Stimulated activated CD4-positive, alpha-beta T cell treated with anti-CD3 and anti-CD28 coated beads, Interleukin-1b, Interleukin-23, amount 100 ng/mL, for 1 hour (primary cell): ENCODE measurements at places on chromosomes 13 and 19.
A peak's percentile ranks its signal among the peaks of the same experiment; 100 is the strongest.

GRCh38 chr19:42420055-42420544 lies 7.1 kb downstream of the LIPE start:
- DNase-seq = peak; percentile 60

DNA sequence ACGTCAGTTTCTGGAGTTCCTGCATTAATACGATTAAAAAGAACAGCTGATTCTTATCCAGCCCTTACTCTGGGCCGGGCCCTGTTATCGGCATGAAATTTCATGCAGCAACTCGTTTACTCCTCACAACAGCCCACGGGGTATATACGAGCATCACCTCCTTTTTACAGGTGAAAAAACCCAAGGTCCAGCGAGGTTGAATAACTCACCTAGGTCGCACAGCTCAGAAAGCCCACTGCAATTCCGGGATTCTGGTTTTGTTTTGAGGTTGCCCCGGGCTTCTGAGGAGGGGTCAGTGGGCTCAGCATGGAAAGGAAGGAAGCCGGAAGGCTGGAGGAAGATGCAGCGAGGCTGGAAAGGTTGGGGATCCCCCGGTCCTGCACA lies 577 bp upstream of the ACP7 start:
- DNase-seq = no peak

- DNase-seq = no peak
These were observed 15.0 kb downstream of the NUFIP1 start for GRCh38 chr13:44974056-44974793.

DNA sequence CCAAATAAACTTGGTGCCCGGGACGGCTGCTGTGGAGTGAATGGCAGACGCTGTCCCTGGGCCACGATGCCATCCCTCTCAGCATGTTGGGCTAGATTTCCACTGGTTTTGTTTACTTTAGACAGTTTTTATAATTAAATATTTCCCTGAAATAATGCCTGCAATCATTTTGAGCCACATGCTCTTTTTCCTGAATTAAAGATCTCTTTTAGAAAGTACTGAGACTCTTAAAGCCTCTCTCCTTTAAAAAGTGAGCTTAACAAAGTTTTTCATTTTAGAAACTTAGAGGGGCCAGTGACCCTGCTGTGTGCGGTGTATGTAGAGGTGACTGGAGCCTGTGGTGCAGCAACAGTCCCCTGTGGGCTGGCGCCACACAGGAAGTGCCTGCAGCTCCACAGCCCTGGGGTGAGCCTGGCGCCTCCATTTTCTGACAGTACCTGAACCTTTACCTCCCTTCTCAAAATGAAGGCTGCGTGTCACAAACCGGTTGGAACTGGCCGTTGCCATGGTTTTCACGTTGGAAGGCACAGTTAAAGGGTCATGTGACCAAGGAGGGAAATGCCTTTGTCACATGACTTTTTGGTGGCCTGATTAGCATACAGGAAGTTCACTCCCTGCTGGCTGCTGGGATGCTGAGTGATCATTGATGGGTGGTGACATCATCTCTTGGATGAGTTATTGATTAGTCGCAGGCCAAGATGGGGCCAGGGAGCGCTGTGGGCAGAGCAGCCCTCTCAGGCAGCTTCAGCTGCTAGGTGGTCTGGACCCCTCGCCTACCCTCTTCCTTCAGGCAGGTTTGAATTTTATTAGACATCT lies 26.3 kb downstream of the TSSK6 start:
- DNase-seq = peak; percentile 45

DNA sequence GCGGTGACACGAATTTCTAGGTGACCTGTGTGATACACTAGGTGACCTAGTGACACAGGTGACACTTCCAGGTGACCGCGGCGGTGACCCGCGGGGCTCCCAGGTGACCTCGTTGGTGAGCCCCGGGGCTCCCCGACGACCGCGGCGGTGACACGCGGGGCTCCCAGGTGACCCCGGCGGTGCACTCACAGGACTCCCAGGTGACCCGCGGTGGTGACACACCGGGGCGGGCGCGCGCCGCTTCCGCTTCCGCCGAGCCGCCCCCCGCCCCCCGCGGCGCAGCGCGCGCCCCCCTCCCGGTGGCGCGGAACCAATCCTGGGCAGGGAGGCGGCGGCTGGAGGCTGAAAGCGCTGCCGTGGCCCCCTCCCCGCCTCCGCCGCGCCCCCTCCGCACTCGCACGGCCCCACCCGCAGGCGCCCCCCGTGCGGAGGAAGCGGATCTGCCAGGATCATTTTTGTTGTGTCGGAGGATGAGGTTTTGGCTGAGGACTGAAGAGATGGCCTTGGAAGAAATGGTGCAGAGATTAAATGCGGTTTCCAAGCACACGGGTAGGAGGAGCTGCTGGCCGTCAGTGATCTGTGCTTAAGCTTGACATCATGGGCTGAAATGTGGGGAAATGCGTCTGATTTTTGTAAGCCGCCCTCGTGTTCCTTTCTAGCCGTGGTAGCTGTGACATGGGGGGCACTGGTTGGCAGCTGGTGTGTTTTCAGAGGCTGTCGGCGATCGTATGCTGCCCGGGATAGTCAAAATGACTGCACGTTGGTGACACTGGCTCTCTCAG lies at the start of gene MCF2L:
Gene MCF2L, plus strand, starts transcription at position 305 of the 782 bp plus-strand sequence. Its CDS starts 166 bp downstream, at position 471.
- DNase-seq = peak; percentile 12

- no peak for DNase-seq
These were observed 38.9 kb downstream of the ALOX5AP start for GRCh38 chr13:30774214-30774730.

- no peak for DNase-seq
These were observed 460.3 kb downstream of the KCTD12 start for GRCh38 chr13:76425935-76426334.

GRCh38 chr19:4602915-4603314 lies 36.4 kb upstream of the TNFAIP8L1 start:
- DNase-seq = no peak

GRCh38 chr13:61725806-61726205 lies 310.2 kb upstream of the PCDH20 start:
- DNase-seq = no peak

GRCh38 chr19:16338470-16339360 lies 14.1 kb downstream of the KLF2 start:
- no peak for DNase-seq

DNA sequence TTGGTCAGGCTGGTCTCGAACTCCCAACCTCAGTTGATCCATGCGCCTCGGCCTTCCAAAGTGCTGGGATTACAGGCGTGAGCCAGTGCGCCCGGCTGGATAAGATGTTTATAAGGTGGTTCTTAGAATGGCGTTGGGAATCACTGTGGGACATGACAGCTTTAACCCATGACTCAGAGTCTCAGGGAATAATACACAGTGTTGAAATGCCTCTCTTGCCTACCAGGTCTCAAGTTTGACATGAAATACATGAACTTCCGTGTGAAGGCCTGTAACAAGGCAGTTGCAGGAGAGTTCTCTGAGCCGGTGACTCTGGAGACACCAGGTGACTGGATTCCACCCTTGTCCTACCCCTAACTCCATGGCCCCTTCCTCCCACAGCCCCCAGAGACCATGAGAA lies 12.6 kb downstream of the FSD1 start:
- no peak for DNase-seq

DNA sequence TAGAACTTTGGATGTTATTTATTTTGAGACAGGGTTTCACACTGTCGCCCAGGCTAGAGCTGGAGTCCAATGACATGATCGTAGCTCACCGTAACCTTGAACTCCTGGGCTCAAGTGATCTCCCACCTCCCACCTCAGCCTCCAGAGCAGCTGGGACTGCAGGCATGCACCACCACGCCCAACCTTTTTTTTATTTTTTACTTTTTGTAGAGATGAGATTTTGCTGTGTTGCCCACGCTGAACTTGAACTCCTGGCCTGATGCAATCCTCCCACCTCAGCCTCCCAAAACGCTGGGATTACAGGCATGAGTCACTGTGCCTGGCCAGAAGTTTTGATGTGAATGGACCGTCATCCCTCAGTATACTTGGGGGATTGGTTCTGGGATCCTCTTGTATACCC lies 13.7 kb downstream of the ANKRD27 start:
- no peak for DNase-seq

GRCh38 chr19:56066152-56067023 lies 54.7 kb downstream of the ZNF787 start:
- DNase-seq = peak; percentile 29

DNA sequence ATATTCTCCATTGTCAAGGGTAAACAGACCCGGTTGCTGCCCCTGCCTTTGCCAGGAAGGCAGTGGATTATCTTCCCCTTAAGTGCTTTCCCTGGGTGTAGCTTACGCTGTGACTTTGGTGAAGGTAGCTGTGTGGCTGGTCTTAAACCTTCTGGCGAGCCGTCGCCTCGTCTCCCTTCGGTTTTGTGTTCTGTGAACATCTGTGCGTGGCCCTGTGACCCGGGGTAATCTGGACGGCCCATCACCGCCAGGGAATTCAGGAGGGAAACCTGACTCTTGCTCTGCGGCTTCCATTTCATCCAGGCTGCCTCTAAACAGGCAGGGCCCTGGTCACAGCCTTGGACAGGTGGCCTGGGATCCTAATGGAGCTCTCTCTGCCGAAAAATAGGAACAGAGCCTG lies 78.7 kb downstream of the SHISA2 start:
- DNase-seq = no peak

GRCh38 chr19:10862561-10863106 lies 8.7 kb upstream of the CARM1 start:
- DNase-seq = no peak

GRCh38 chr19:15976836-15977689 lies 28.3 kb downstream of the OR10H4 start:
- no peak for DNase-seq

DNA sequence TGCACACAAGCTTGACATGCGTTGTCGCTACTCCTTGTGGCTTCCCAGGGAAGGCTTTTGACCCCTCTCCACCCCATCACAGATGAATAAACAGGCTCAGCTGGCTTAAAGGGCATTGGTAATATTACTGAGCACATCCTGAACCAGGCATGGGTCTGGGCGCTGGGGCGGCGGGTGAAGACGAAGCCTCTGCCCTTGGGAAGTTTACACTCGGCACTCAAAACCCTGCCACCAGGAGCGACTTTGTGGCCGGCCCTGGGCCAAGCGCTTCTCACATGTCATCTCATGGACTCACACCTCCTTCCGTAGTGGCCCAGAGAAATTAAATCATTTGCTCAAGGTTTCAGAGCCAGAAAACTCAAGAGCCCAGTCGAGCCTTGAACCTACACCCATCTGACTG lies 32.6 kb upstream of the ASF1B start:
- no peak for DNase-seq

GRCh38 chr13:105364191-105364590 lies 1171.3 kb downstream of the EFNB2 start:
- no peak for DNase-seq

GRCh38 chr13:52036037-52036436 lies 11.5 kb downstream of the UTP14C start:
- DNase-seq = no peak

DNA sequence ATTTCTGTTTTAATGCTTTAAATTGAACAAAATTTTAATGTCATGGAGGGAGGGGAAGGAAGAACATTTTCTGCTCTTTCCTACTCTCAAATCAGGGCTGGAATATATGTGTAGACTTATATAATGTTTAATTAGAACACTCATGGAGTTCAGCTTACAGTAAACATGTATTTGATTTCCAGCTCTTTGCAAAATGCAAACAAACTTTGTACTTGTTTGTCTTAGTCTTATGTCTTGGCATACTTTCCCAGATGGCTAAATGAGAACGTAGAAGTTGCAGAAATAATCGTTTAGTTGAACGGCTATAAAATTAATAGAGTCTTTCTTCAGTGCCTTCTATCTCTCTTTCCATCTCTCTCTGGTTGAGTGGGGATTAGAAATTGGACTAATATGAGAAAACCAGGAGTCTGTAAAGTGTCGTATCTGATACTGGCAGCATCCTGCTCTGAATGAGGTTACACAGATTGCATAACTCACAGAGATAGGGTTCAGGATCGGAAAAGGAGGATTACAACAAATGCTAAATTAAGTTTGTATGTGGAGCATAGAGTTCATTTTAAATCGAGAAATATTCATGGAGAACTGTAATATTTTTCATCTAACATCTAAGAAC lies 82.3 kb downstream of the FGF9 start:
- no peak for DNase-seq

GRCh38 chr13:78192716-78193115 lies 274.1 kb upstream of the EDNRB start:
- DNase-seq = no peak

DNA sequence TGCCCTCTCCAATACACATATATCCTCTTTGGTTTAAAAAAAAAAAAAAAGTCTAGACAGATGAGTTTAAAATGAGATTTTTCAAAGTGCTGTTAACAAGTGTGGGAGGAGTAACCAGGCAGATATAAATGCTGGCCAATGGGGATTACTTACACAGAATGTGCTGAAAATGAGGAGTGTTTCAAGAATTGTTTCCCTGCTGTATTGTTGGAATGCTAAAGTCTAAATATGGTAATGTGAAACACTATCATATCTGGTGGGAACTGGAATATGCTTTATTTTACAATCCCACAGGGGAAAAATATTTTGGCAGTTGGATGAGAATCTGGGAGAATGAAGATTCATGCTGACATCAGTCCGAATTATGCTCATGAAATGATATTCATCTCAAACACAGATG lies 250.7 kb downstream of the DCT start:
- no peak for DNase-seq

DNA sequence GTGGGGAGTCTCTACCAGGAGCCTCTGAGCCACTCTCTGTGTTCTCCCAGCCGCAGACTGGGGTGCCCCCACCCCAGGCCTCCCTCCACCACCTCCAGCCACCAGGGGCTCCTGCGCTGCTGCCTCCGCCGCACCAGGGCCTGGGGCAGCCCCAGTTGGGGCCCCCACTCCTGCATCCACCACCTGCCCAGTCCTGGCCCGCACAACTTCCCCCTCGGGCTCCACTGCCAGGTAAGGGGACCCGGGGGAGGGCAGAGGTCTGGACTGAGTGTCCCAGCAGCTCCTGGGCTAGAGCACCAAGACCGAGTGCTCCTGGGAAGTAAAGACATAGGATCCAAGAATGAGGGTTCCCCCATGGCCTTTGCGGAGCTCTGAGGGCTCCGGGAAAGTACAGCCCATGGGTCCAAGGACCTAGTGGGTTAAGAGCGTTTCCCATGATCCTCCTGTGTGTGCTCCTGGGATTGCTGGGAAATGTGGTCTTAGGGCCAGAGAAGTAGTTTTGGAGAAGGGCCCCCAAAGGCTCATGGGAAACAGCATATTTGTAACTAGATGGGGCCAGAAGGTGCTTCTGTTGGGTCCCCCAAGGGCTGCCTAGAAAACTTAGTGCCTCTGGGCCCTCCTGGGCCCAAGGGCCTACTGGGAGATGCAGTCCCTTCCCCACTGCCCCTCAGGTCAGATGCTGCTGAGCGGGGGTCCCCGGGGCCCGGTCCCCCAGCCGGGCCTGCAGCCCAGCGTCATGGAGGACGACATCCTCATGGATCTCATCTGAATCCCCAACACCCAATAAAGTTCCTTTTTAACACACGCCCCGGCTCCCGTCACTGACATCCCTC lies 14.6 kb upstream of the PTOV1 start:
- no peak for DNase-seq
